K562 (cell line): ENCODE measurements at places on chromosomes 12 and 14. TPM values are rescaled to one million over a fixed set of nuclear protein-coding genes. Genes with fewer than 3 reads are reported as not detected.

DNA sequence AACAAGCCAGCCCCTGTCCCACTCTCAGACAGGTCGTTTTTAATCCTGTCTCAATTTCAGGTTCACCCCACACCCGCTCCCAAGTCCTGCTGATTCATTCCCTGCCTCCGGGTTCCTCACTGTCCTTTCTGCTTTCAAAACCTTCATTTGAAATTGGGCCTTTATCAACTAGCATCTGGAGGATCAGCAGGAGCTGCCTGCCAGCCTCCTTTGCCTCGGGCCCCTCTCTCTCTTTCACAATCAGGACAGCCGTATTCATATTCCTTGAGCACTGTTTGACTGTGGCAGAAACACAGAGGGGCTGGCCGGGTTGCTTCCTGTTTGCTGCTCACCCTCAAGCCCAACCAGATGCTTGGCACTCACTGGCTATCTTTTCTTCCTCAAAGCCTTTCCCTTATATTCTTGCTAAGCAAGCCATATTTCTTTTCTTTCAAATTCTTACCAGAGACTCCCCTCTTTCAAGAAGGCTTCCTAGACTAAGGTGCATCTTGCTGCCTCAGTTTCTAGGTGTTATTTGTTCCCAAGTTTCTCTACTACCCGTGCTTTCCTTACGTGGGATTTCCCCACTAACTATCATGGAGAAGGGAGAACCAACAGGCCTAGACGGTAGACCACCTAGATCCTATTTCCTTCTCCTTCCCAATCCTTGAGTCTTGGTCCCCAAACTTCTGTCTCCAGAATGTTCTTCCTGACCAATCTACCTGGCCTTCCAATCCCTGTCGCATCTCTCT lies 3.0 kb downstream of the GALNT6 start:
- DNase-seq: peak; percentile 60

The IAPP gene
- total RNA-seq: not detected in 2 replicates

GRCh38 chr12:65392491-65392890 lies 114.0 kb downstream of the MSRB3 start:
- DNase-seq: no peak

- no peak for DNase-seq
These were observed 86.9 kb upstream of the IGF1 start for GRCh38 chr12:102567031-102567985.

GRCh38 chr14:52885230-52885629 lies 65.6 kb downstream of the FERMT2 start:
- DNase-seq: no peak

The OR4K17 gene
- not detected in 2 replicates for total RNA-seq

DNA sequence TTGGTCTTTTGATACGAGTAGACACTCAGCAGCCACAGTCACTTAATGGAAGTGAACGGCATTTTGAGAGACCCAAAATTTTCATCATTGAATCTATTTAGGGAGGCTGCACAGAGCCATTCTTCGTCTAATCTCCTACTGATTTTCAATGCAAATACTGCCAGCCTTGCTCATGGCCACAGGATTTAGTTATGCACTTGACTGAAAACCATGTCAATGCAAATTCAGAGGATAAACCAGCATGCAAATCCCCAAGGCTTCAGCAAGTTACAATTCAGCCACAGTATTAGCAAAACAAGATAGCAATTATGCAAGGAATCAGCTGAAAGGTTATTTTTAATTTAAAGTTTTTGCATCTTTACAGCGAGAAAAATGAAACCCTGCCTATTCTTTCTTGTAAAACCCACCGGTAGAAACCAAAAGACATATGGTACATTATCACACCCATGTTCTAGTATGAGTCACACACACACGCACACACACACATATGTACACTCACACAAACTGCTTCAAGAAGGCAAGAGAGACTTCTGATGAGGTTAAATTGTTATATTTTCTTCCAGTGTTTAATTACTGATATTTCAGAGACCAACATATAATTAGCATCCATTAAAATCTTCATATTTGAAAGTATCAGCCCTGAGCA lies 985.3 kb upstream of the FLRT2 start:
- DNase-seq: no peak

The C12orf50 gene
- total RNA-seq: not detected in 2 replicates

- no peak for DNase-seq
These were observed 42.6 kb upstream of the KRR1 start for GRCh38 chr12:75553836-75554555.

DNA sequence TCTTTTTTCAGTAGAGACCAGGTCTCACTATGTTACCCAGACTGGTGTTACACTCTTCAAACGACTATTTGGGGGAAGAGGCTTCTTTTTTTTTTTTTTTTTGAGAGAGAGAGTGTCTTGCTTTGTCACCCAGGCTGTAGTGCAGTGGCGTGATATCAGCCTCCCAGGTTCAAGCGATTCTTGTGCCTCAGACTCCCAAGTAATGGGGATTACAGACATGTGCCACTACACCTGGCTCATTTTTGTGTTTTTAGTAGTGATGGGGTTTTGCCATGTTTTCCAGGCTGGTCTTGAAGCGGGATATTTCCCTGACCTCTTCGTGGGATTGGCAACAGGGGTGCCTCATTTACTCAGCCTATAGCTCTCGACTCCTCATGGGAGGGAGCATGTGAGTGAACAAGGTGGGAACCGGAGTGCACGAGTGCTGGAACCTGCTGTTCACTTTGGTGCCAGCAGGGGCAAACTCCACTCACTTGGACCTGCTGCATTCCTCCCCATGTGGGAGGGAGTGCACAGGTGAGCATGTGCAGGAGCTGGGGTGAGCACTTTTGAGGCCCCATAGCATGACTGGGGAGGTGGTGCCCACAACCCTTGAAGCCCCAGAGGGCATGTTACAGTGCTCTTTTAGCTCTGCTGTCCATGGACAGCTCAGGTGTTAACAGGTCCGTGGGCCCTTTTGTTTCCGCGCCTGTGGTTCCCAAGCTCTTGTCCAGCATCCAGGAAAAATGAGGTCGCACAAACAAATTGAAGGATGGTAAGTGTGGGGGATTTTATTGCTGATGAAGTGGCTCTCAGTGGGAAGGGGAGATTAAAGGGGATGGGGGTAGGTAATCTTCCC lies 79.1 kb upstream of the HECTD1 start:
- DNase-seq: peak; percentile 22

DNA sequence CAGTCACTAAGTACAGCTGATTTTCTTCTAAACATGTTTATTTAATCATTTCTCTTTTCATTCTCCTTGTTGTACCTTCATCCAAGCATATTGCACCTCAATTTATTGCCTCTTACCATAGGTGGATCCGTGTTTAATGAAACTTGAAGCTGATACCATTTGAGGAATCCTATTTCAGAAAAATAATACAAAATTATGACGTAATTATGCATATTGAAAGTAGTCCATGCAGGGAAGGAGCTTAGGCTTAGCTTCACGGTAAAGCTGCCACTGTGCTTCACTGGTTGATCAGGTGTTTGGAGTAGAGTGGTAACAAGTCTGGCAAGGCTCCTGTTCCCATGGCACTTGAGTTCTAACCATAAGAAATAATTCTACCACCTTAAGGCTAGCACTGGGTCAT lies 61.0 kb upstream of the CLEC14A start:
- no peak for DNase-seq

The KITLG gene
- 0.09 and 0.22 TPM in 2 replicates for total RNA-seq

GRCh38 chr12:4431866-4432265 lies 13.7 kb downstream of the FGF6 start:
- DNase-seq: no peak

The GRIN2B gene
- total RNA-seq: not detected in 2 replicates

- no peak for DNase-seq
These were observed 208.7 kb downstream of the RBM19 start for GRCh38 chr12:113757221-113758002.

DNA sequence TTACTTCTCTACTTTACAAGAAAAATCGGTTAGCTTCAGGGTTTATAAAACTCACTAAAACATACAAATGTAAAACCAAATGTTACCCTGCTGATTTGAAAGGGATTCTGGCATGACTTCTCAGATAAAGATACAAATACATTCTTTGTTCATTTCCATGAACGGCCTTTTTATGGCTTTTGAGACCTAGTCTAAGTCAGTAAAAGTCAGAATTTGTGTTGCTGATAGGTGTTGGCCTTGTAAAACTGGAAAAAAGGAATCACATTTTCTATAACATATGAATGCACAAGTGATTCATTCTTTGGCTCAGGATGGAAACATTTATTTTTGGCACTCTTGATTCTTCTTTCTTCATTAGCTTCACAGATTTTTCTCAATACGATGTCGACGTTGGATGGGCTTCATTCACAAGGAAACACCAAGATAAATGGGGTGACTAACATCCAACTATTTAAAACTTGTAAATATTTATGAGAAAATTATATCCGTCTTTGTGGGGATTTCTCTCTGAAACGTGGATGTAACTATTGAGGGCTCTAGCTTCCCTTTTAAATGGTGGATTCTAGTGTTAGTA lies 27.0 kb upstream of the CPM start:
- DNase-seq: no peak

GRCh38 chr12:57479376-57480115 lies at the start of gene ARHGAP9:
TSS of gene ARHGAP9 (minus strand) at chr12:57479866. CDS start at chr12:57479406, 460 bp downstream.
- no peak for DNase-seq

The KRT82 gene
- not detected in 2 replicates for total RNA-seq

The ARID2 gene
- total RNA-seq: 29.5 and 29.6 TPM in 2 replicates

The DEPDC4 gene
- 4.3 and 5.7 TPM in 2 replicates for total RNA-seq

The KRT7 gene
- 1.4 and 1.6 TPM in 2 replicates for total RNA-seq

- DNase-seq: no peak
These were observed 75.3 kb upstream of the ZDHHC17 start for GRCh38 chr12:76688631-76689030.

DNA sequence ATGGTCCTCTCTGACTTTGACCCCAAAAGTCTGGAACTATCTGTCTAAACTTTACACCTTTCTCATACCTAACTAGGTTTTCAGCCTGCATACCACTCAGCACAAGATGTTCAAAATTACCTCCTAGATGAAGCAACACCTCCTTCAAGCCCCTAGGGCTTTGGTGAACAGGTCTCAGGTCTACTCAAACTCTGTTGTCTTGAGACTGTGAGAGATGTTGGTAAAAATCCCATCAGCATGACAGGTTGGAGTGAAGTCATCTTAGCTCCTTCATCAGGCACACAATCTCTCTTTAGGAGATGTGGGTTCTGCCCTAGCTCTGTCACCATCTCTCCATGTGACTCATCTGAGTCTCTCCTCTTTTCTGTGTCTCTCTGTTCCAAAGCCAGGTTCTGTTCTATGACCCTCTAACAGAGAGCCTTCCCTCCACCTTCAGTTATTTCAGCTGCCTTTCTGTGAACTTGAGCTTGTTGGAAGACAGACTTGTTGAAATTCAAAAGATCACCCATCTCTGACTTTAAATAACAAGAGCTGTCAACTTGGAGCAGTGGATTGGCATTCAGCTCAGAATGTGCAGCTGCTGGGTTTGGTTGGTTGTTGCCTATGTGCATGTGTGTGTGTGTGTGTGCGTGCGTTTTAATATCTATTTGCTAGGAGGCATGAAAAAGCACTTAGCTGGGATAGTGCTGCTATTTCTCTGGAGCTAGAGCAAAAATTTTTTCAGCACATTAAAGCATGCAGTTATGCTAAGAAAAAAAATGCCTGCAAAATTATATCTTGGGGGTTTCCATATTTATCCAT lies 130.7 kb downstream of the CRACR2A start:
- DNase-seq: no peak

GRCh38 chr14:99312106-99312505 lies 40.1 kb upstream of the BCL11B start:
- no peak for DNase-seq

DNA sequence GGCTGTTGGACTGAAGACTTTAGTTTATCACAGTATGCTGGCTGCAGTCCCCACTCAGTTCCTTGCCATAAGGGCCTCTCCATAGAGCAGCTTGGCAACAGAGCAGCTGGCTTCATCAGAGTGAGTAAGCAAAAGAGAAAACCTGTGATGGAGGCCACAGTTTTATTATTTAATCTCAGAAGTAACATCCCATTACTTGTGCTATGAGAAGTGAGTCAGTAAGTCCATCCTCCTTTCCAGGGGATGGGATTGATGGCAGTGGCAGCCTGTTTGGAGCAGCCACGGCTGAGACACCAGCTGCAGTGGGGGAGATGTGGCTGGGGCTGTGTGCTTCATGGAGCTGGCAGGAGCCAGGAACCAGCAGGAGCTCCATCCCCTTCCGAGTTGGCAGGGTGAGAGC lies 138.5 kb upstream of the SRRM4 start:
- DNase-seq: no peak

DNA sequence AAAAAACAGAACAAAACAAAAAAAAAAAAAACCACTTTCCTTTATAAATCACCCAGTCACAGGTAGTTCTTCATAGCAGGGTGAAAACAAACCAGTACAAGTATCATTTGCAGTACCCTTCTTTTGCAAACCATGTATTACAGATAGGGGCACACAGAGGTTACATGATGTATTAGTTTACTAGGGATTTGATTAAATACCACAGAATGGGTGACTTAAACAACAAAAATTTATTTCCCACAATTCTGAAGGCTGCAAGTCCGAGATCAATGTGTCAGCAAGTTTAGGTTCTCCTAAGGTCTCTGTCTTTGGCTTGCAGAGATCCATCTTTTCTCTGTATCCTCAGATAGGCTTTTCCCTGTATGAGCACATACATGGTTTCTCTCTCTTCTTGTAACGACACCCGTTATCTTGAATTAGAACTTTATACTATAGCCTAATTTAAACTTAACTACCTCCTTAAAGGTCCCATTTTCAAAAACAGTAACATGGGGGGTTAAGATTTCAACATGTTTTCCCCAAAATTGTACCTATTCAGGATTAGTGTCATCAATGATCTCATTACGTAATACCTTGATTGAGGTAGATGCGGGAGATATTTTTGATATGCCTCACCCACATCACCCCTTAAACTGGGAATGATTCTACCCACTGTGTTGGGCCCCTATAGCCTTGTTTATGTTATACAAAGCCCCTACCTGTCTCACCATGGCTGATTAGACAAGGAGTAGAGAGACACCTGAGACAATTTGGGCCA lies 3.5 kb upstream of the CEP128 start:
- no peak for DNase-seq
